NCI-H187 (cell line): ENCODE measurements at places on chromosomes 2 and 18.

- no peak for DNase-seq
Measured at GRCh38 chr18:2878656-2879330, 32.0 kb downstream of the EMILIN2 start.

DNA sequence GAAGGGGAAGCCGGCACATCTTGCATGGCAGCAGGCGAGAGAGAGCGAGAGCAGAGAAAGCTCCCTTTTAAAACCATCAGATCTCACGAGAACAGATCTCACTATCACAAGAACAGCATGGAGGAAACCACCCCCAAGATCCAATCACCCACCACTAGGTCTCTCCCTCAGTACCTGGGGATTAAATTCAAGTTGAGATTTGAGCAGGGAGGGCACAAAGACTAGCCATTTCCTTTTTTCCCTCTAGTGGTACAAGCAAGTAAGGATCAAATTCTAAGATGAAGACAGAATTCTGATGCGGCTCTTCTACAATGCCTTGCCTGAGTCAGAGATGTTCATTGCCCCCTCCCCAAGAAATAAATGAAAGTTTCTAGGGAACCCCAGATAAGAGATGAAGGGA is 45.6 kb upstream of the ANKRD44 start:
- no peak for DNase-seq

DNA sequence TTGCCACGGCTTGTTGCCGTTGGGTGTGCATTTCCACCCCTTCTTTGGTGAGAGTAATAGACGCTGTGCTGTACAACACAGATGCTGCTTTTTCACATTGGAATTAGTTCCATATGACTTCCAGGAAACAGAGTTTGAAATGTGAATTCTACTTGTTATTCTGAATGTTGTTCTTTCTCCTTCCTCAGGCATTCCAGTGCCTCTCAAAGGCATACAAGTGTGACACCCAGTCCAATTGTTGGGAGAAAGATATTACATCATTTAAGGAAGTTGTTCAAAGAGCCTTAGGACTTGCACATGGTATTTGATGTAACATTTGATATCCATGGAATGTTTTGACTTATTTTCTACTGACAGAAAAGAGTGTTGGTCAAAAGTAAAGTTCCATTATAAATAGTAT is 134.4 kb upstream of the LTBP1 start:
- no peak for DNase-seq

DNA sequence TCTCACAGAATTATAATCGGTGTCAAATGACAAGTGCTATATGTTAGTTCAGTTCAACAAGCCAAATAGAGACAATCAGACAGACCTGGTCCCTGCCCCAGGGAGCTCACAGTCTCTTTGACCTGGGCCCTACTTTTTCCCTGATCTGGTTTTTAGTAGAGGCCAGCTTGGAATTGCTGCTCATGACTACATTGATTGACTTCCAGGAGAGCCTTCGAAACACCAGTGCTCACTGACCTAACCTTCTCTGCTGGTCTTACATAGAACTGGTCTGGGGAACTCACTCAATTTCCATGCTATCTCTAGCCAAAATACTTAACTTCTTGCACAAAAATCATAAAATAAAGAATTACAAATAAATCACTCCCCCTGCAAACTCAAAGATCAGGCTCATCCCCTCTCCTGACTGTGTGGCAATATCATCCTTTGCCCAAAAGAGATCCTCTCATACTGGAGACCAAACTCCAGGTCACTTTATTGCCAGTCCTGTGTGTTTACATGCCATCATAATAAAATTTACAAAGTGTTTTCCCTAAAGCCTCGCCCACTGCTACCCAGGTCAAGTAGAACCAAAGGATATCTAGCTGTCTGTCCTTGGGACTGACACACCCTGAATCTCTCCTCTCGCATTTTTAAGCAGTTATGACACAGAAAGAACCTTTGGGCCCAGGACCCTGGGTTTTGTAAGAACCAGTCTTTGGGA is 53.2 kb downstream of the PROC start:
- DNase-seq = no peak

GRCh38 chr2:129396980-129397599 is 582.4 kb upstream of the RAB6C start:
- DNase-seq = no peak

- DNase-seq = no peak
Measured at GRCh38 chr2:219542931-219543595, 546 bp downstream of the CHPF start.

GRCh38 chr2:56369316-56369715 is 185.5 kb downstream of the CCDC85A start:
- DNase-seq = no peak

- DNase-seq = no peak
Measured at GRCh38 chr2:53467467-53468180, 300.0 kb upstream of the CHAC2 start.
